ENCODE measurements at places on chromosomes 11 and 22.

- DNase-seq = no peak
Measured at GRCh38 chr11:103906291-103906867, 130.1 kb upstream of the DDI1 start.

- DNase-seq = peak; percentile 8
Measured at GRCh38 chr11:75133976-75134375, 16.9 kb upstream of the SLCO2B1 start.

GRCh38 chr11:8093931-8094575 is 13.0 kb downstream of the TUB start:
- DNase-seq = no peak

GRCh38 chr22:21624120-21624879 is 5.5 kb downstream of the YDJC start:
- DNase-seq = no peak

DNA sequence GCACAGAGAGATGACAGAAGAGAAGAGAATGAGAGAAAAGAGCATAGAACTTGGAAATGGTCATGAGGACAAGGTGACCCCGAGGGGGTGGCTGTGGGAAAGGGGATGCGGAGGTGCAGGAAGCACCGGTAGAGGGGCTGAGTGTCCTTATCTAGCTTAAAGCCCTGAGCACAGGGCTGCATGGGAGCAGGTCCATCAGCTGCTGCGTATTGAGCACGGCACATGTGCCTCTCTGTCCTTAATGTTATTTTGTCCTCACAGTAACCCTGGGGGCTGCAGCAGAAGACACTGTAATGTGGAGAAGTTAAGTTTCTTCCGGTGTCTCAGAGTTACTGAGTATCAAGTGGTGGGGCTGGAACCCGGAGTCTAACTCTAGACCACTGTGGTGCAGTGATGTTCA is 94.4 kb upstream of the OR4B1 start:
- no peak for DNase-seq

GRCh38 chr11:57475671-57476046 is 15.3 kb downstream of the RTN4RL2 start:
- no peak for DNase-seq

- DNase-seq = no peak
Measured at GRCh38 chr22:20229916-20230775, 38.0 kb downstream of the RTN4R start.

- DNase-seq = no peak
Measured at GRCh38 chr11:2774173-2775082, 74.6 kb upstream of the KCNQ1OT1 start.

- DNase-seq = no peak
Measured at GRCh38 chr11:86706338-86707131, 34.1 kb upstream of the ME3 start.

GRCh38 chr11:41519696-41520095 is 60.2 kb upstream of the LRRC4C start:
- DNase-seq = no peak

- no peak for DNase-seq
Measured at GRCh38 chr11:123135863-123136446, 59.1 kb downstream of the CLMP start.

GRCh38 chr11:134995741-134996140 is 583.7 kb upstream of the B3GAT1 start:
- DNase-seq = no peak

DNA sequence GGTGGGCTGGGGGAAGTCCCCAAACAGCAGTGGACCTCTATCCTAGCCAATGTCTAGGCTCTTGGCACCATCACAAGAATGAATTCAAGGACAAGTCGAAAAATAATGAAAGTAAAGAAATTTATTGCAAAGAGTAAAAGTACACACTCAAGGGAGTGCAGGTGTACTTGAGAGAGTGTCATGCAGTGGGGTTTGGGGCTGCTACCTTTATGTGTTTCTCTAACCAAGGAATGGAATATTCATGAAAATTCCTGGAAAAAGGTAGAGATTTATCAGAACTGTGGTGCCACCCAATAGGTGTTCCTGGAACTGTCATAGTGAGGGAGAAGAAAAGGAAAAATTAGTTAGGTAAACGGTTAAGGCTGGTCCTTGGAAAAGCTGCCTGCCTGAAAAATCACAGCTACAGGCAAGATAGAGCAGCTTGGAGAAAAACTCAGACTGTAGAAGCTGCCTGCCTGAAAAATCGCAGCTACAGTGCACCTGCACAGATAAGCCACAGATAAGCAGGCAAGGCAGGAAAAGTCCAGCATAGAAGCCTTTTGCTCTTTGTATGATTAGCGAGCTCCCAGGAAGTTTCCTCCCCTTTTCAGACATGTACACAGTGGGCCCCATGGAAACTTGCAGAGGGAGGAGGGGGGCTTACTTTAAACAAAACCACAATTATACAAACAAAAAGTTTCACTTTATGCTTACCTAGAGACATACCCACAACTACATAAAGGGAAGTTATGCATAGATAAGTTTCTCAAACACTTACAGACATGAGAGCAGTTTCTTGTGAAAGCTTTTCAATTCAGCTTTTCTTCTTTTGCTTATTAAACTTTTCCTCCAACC is 71.4 kb upstream of the B3GNT6 start:
- DNase-seq = no peak

GRCh38 chr22:32911503-32911902 is 110.0 kb downstream of the TIMP3 start:
- no peak for DNase-seq

- no peak for DNase-seq
Measured at GRCh38 chr22:19398206-19398605, 33.3 kb downstream of the HIRA start.

DNA sequence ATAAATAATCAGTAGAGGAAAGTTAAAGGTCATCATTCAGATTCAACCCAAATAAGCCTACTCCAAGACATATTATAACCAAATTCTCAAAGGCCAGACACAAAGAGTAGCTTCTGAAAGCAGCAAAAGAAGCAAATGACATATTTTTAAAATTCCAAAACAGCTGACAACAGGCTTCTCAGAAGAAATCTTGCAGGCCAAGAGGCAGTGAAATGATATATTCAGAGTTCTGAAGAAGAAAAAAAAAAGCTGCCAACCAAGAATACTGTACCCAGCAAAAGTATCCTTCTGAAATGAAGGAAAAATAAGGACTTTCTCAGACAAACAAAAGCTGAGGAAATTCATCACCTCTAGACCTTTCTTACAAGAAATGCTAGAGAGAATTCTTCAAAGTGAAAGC is 787.1 kb upstream of the TENM4 start:
- no peak for DNase-seq

DNA sequence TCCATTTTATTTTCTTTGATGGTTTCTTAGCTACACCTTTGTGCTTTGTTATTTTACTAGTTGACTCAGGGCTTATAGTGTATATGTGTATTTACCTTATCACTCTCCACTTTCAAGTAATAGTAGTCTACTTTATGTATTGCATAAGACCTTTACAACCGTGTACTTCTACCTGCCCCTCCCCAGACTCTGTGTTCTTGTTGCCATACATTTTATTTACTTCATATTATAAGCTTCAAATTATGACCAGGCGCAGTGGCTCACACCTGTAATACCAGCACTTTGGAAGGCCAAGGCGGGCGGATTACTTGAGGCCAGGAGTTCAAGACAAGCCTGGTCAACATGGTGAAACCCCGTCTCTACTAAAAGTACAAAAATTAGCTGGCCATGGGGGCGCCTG is 28.2 kb upstream of the CTSD start:
- DNase-seq = no peak

DNA sequence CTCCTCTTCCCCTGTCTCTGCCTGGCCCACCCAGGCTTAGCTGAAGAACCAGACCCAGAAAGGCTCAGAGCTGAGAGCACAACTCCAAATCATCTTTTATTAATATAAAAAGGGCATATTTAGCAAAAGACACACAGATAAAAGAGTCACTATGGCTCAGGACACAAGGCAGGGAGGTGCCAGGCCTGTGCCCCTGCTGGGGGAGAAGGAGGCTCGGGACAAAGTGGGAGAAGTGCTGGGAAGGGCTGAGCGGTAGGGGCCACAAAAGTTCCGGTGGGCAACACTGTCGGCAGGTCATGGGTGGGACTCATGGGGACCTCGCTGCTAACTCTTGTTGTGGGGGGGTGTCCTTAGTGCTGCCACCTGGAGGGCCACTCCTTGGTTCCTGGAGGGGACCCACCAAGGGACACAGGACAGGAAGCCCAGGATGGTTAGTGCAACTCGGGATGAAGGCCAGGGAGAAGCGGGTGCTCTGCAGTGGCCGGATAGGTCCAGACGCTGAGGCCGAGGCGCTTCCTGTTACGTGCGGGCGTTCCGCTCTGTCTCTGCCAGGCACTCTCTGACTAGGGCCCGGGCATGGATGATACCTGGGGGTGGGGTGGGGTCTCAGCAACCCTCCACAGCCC is 1.4 kb upstream of the PITPNM1 start:
- DNase-seq = no peak

DNA sequence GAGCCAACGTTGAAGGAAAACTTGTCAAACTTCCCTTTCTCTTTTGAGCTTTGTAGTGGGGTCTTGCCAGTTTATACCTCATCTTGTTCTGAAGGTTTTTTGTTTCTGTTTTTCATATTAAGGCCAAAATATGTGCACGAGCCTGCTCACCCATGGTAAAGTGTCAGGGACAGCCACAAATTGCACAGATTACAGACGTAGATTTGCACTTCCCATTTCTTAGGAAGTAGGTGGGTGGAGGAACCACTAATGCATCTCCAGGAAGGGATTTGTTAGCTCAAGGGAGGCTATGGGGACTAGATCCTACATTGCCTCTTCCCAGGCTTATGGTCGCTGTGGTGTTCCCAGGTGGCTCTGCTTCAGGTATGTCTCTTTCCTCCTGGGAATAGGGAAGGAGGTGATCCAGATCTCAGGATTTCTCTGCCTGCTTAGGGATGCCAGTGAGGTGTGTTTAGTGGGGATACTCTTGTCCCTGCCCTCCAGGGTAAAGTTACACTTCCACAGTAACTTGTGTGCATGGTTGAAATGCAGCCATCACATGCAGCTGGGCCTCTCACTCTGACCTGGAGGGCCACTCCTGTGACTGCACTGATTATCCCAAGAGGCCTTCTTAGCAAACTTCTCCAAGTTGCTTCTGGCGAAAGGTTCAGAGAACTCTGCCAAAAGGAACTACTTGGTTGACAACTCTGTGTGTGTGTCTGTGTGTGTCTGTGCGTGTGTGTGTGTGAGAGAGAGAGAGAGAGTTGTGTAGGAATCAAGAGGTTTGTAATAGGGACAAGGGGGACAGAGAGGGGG is 9.8 kb downstream of the PPFIBP2 start:
- no peak for DNase-seq

DNA sequence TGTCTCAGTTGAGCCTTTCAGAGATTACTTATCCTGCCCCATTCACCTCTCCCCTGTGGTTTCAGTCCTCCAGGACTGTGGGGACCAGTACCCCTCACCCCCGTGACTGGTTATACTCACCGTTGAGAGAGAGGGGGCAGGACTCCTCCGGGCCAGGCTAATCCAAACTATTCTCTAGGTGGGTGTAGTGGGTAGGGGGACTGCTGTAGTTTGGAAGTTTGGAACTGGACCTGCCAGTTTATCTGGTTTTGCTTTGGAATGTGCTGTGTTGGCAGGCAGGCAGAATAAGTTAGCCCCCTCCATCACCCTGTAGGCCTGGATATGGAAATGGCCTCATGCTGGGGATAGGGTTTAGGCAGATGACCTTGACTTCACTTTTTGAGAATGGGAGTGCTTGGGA is 13.5 kb downstream of the TEAD1 start:
- DNase-seq = no peak

DNA sequence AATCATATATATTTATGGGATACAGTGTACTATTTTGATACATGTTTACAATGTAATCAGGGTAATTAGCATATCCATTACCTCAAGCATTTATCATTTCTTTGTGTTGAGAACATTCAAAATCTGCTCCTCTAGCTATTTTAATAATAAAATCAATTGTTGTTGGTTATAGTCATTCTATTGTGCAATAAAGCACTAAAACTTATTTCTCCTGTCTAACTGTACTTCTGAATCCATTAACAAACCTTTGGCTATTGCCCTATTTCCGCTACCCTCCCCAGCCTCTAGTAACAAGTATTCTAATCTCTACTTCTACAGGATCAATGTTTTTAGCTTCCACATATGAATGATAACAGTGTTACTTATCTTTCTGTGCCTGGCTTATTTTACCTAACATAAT is 15.3 kb upstream of the USP2 start:
- no peak for DNase-seq

GRCh38 chr22:29337631-29338284 is 22.3 kb upstream of the RASL10A start:
- DNase-seq = no peak

DNA sequence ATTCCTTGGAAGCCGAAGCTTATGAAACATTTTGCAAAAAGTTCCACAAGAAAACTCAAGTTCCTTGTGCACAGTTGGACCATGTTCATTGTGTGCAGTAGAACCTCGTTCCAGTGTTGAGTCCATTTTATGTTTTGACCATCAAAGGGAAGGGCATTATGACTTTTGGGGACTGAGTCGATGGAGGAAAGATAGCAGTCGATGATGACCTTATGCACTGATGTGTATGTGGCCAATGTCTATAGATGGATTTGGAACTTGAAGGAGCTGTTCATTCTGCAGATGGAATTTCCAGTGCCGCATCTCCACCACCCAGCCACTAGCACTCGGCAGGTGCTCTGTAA is 71.5 kb upstream of the IGLL5 start:
- no peak for DNase-seq

GRCh38 chr11:36400766-36401455 is 104.8 kb downstream of the PRR5L start:
- no peak for DNase-seq

DNA sequence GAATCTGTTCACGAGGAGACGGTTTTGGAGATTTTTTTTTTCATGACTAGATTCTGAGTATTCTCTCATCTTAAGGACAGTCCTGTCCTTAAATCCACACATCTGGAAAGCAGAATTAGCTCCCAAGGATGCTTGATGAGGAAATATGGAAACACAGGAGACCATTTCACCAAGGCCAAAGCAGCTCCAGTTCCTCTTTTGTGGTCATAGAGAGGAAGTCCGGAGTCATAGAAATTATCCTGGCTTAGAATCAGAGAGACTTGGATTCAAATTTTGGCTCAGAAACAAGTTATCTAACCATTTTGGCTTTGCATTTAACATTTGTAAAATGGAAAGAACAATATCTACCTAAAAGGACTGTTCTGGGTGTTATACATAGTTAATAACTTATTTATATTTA is 7.3 kb upstream of the TEAD1 start:
- DNase-seq = no peak

GRCh38 chr22:38230108-38230825 is 28.5 kb downstream of the MAFF start:
- DNase-seq = no peak

GRCh38 chr11:57408771-57409170 is 18.1 kb downstream of the SLC43A3 start:
- no peak for DNase-seq

DNA sequence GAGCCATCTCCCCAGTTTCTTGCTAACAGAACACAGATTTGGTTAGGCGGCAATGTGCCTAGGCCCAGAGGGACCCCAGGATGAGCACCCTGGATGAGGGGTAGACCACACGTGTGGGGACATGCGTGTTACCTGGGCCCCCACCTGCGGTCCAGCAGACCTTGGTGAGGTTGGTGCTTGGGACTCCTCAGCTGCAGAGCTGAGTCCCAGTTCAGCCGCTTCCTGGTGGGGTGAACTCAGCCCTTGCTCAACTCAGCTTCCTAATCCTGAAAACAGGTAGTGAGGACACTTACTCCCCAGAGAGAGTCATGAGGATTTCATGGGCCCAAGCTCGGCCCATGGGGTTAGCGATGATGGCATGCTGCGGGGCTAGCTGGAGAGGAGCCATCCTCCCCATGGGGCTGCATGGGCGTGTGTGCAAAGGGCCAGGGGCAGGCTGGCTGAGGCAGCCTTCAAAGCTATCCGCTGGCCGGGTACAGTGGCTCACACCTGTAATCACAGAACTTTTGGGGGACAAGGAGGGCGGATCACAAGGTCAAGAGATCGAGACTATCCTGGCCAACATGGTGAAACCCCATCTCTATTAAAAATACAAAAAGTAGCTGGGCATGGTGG is 46.9 kb upstream of the SHISAL1 start:
- DNase-seq = no peak

All from stimulated activated effector memory CD8-positive, alpha-beta T cell treated with anti-CD3 and anti-CD28 coated beads, Interleukin-12 subunit alpha, Interleukin-12 subunit beta, amount 100 ng/mL, for 72 hours (primary cell).